GM10248 (cell line): ENCODE measurements at places on chromosomes 3 and 15.

DNA sequence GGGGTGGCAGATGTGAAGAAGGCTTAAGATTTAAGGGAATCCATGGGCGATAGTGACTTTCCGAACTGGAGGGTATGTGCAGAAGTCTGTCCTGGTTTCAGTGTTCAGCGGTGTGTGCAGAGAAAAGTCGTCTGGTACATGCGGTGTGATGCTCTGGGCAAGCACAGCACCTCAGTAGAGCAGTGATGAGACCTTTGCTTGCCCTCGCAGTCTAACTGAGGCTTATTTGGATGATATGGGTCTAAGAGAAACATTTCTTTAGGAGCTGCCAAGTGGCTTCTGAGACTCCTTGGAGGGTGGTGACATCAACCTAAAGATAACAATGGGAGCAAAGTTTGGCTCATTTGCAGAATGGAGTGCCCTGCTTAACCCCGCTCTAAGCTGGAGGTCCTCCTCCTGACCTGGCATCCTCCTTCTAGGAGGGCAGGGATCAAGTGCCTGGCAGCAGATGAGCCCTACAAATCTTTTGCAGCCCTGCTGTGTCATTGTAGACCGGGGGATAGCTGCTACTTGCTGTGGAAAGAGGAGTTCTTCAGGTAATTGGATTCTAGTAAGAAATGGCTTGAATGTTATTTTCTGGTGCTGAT lies 228.1 kb upstream of the AZI2 start:
- DNase-seq, result no peak

DNA sequence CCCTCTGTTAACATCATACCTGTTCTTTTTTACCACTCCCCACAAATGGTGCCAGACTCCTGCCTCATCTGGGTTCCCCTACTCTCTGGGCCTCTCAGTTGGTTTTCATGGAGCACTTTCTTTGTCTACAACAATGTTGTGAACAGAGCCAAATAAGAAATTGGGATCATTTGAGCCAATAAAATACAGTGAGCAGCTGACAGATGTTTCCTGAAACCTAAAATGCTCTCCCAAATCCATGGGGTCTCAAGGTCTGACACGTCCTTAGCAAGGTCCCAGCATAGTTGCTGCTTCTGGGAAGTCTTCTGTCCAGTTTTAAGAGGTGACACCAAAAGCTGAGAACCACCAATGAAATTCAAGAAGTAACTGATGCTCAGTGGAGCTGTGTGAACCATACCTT lies 1.7 kb downstream of the NMNAT3 start:
- no peak for DNase-seq

DNA sequence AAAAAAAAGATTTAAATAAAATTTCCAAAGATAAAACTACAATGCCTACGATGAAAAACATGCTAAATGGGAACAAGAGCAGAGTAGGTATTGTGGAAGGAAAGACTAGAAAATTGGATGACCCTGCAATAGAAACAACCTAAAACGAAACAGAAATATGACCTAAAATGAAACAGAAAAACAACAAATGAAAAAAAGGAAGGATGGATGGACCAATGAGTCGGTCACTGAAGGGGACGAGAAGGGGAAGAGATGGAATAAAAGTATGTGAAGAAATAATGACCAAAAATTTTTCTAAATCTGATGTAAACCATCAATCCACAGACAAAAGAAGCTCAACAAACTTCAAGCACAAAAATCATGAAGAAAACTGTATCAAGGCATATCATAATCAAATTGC lies 44.8 kb downstream of the TBC1D2B start:
- DNase-seq, result no peak

GRCh38 chr3:138114988-138115971 lies at the start of gene DZIP1L:
Gene DZIP1L, minus strand, starts transcription at chr3:138115608. Its CDS starts 11,637 bp downstream, at chr3:138103971.
- DNase-seq, result peak; percentile 76

- no peak for DNase-seq
Measured at GRCh38 chr3:176959867-176960266, 237.4 kb downstream of the TBL1XR1 start.

DNA sequence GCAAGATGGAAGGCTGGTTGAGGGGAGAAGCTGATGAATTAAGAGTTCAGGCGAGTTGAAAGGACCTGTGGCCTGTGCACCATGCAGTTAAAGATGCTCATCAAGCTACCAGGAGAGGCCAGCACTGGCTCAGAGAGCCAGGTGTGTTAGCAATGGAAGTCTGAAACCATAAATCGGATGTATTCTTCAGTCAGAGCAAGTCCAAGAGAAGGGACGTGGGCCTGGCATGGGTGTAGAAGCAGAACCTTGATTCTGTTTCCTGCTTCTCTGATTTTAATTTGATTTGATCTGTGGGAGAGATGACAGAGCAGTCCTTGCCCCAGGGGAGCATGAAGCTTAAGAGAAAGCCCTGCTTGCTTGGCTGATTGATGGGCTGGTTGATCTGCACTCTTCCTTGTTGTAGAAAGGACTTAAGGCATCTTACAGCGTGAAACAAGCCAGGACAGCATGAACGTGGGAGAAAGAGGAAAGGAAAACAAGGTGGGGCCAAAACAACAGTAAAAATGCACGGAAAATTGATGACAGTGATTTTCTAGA lies 10.9 kb downstream of the TM6SF1 start:
- no peak for DNase-seq

- DNase-seq, result no peak
Measured at GRCh38 chr3:15451216-15452113, 24.1 kb downstream of the EAF1 start.

DNA sequence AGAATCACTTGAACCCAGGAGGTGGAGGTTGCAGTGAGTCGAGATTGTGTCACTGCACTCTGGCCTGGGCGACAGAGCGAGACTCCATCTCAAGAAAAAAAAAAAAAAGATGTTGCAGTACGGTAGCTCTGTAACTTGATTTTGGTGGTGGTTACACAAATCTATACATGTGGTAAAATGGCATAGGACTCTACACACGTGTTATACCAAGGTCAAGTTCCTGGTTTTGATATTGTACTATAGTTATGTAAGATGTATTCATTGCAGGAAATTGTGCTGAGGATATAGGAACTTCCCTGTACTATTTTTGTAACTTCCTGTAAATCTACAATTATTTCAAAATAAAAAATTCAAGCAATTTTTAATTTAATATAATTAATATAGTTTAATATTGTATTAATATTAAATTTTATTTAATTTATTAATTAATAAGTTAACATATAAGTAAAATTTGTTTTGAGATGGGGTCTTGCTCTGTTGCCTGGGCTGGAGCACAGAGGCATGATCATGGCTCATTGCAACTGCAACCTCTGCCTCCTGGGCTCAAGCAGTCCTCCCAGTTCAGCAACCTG lies 9.9 kb downstream of the MYD88 start:
- DNase-seq, result no peak
